ENCODE measurements at places on chromosomes 2 and 18.

DNA sequence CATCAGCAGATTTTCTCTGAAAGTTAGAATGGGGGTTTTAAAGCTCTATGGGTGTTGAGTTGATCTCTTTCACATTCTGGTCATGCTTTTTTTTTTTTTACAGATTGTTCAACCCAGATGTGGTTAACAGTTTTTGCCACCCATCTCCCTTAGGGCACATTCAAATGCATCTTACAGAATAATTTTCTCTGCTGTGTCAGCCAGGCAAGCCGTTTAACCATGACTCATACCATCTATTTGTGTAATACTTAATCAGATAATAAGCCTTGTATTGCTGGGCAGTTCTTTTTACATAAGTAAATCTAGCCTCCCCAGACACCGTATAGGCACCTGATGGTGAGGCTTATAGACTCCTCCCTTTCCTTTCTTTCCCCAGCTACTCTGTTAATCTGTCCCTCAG is 62.0 kb downstream of the TGIF1 start:
- DNase-seq, result no peak

GRCh38 chr2:59756150-59756549 is 797.3 kb downstream of the BCL11A start:
- DNase-seq, result no peak

- no peak for DNase-seq
Measured at GRCh38 chr2:17792515-17792914, 23.7 kb upstream of the MSGN1 start.

DNA sequence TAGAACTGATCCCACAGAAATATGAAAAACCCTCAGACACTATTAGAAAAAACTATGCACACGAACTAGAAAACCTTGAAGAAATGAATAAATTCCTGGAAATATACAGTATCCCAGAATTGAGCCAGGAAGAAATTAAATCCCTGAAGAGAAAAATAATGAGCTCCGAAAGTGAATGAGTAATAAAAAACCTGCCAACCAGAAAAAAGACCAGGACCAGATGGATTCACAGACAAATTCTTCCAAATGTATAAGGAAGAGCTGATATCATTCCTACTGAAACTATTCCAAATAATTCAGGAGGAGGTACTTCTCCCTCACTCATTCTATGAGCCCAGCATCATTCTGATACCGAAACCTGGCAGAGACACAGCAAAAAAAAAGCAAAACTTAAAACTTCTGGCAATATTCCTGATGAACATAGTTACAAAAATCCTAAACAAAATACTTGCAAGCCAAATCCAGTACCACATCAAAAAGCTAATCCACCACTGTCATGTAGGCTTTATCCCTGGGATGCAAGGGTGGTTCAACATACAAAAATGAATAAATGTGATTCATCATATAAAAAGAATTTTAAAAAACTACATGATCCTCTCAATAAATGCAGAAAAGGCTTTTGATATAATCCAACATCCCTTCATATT is 1397.6 kb upstream of the DDX18 start:
- DNase-seq, result no peak

GRCh38 chr2:121562269-121563176 is 31.8 kb downstream of the RNU4ATAC start:
- no peak for DNase-seq

- no peak for DNase-seq
Measured at GRCh38 chr2:126228531-126228930, 427.4 kb upstream of the GYPC start.

Data from mesothelial cell of epicardium (in vitro differentiated cells).